ENCODE measurements at places on chromosomes 2 and 18.
A peak's percentile ranks its signal among the peaks of the same experiment; 100 is the strongest.

DNA sequence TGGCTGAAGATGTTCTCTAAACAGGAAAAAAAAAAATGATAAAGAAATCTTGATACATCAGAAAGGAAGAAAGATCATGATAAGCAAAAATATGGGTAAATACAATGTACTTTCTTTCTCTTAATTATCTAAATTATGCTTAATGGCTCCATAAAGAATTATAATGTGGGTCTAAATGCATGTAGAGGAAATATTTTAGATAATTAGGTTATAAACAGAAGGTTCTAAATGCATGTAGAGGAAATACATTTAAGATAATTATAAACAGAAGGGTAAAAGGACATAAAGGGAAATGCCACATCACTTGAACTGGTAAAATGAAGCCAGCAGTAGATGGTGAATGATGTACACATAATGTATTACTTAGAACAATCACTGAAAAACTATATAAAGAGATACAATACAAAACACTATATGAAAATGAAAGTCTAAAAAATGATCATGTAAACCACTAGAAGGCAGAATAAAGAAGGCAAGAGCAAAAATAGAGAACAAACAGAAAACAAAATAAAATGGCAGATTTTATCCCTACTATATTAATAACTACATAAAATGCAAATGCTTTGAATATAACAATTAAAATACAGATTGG lies 308.4 kb upstream of the CDH2 start:
- DNase-seq: no peak

GRCh38 chr2:12982149-12982584 lies 265.4 kb downstream of the TRIB2 start:
- no peak for DNase-seq

DNA sequence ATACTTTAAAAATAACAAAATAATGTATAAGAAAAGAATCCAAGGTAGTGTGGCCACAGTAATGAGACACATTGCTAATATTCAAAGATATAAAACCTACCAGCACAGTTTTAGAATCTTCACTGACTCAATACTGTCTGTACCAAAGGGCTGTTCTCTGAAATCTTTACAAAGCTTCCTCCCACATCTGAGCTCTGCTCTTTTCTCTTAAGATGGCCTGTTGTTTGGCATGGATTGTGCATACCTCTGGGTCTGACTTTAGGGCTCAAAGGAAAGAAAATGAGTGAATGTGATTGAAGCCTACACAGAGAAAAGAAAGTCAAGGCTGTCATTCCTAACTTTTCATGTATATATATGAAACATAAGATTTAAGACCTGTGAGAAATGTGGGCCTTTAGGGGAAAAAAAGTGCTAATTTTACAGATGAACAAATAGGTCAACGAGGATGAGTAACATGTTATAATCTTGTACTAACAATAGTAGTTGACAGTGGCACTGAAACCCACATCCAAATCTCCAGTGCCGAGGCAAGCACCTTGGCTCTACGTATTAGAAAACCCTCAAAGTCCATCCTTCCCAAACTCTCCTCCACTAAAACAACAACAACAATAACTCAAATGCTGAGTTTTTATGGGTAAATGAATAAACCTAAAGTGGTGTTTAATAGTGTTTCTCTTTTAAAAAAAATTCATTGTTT lies 114.2 kb downstream of the ZNF521 start:
- DNase-seq: no peak

DNA sequence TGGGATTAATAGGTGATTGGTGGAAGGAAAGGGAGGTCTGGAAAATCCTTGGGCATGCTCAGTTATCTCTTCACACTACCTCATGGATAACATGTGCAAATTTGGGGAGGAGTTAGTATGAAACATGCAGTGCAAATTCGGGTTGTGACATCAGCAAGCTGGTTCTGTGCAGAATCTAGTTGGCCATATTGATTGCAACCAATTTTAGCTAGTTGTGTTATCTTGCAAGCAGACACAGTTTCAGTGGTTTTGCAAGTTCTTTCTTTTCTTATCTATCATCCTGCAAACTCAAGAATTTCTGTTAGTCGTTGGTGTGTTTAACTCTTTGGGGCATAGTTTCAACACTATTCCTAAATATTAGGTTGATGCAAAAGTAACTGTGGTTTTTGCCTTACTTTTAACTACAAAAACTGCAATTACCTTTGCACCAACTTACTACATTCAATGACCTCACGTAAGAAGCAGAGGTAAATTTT lies 135.4 kb downstream of the PTH2R start:
- DNase-seq: no peak

DNA sequence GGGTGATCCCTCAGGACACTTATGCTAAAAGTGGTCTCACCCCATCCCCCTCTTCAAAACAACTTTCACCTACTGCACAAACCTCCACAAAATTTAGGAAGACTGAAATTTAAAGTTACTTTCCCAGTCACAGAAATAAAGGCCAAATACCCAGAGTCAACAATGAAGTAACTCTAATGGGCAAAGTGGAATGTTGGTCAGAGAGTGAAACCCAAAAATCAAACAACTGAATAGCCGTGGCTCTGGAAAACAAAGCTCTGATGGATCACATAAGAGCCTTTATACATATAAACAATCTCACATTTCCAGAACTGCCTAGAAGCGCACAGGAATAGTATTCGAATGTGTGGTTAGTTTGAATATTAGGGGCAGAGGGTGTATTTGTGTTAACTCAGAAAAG lies 4.7 kb downstream of the ACVR1 start:
- DNase-seq: no peak

DNA sequence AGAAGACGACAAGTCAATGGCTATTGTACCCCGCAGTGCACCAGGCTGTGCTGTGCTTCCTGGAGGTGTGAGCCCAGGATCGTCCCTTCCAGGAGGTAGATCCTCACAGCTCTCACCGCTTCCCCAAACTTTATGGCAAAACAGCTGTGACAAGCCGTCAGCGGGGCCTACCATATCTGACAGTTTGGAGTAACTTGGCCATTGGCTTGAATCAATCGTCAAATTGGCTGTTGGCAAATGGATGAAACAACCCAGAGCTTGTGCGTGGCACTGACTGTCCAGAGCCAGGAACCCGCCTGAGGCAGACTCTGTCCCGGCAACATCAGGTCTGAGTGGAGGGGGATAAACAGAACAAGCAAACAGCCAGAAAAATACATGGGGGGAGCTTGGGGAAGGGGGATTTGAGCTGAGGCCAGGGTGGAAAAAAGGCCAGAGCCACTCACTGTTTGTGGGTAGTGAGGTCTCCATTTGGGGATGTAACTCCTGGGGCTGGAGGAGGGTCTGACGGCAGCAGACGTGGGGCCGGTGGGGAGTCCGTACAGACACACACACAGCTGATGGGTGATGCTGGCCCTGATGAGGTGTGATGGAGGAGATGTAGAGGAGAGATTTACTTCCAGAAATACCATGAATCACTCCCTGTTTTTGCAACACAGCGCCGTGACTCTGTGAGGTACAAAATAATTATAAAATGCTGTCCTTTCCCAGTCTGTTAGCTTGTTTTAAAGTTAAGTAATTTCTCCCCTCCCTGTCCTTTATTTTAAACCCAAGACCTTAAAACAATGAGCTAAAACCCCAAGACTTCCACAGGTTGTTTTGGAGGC lies 174.8 kb downstream of the TWIST2 start:
- no peak for DNase-seq

GRCh38 chr2:15041429-15041837 lies 408.9 kb downstream of the LRATD1 start:
- DNase-seq: no peak

DNA sequence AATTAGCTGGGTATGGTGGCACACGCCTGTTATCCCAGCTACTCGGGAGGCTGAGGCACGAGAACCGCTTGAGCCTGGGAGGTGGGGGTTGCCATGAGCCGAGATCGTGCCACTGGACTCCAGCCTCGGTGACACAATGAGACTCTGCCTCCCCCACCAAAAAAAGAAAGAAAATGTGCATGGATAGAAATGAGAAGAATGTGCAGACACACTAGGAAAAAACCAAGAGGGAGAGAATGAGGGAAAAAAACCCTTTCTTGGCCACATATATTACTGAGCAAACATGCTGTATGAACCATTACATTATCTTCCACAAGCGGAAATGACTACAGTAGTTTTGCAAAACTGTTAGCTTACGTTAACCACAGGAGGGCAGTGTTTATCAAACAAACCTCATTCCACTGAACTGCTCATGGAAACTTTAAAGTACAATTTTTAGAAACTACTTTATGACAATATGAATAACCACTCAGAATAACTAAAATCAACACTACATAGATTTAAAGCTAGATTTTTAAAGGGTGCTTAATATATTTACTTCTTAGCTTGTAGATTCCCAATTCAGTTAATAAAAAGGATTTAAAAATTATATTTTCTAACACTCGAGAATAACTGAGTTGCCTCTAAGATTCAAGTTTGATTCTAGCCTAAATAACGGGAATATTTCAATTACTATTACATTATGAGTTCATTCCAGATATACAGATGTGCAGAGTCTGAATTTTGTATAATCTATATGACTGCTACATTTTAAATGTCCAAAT lies 26.4 kb downstream of the ASXL2 start:
- peak; percentile 67 for DNase-seq

- no peak for DNase-seq
Measured at GRCh38 chr2:18833941-18834340, 244.6 kb upstream of the NT5C1B start.

DNA sequence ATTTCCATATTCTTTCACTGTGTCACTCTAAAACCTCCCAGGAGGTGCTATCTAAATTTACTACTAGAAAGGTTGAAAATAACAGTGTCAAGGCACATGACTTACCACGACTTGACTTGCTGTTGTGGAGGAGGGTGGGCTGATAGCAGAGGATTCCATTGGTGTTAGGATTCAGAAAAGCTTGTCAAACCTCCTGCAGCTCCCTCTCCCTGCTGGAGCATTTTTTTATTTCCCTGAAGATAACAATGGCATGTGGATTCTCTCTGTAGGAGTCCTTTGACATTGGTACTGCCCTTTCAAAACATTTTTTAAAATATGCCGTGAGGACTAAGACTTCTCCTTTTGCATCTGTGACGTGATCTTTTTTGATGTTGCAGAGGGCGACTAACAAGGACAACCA lies 696.9 kb upstream of the GYPC start:
- DNase-seq: no peak

- DNase-seq: no peak
Measured at GRCh38 chr2:211068108-211068780, 511.8 kb downstream of the CPS1 start.

GRCh38 chr2:74425523-74425922 lies 4.0 kb downstream of the WDR54 start:
- no peak for DNase-seq

DNA sequence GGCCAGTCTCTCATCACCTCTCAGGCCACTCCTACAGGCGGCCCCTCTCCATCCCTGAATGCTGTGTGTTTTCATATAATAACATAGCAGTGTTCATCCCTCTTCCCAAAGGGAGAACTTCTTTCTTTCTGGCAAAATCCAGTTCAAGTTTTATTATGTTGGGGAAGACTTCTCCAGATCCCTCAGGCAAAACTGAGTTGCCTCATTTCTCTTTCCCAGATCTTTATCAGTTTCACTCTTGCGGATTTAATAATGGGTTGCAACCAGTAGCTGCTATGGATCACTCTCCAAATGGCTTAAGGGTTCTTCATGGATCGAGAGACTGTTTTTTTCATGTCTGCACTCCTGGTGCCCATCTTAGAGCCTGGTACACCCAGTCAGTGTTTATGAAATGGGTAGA lies 129.9 kb downstream of the FHOD3 start:
- no peak for DNase-seq

- DNase-seq: no peak
Measured at GRCh38 chr18:49399003-49399402, 61.4 kb downstream of the DYM start.

GRCh38 chr18:31420032-31420431 lies 27.5 kb upstream of the DSG3 start:
- DNase-seq: no peak

GRCh38 chr2:134233728-134234136 lies 20.1 kb upstream of the MGAT5 start:
- DNase-seq: no peak

DNA sequence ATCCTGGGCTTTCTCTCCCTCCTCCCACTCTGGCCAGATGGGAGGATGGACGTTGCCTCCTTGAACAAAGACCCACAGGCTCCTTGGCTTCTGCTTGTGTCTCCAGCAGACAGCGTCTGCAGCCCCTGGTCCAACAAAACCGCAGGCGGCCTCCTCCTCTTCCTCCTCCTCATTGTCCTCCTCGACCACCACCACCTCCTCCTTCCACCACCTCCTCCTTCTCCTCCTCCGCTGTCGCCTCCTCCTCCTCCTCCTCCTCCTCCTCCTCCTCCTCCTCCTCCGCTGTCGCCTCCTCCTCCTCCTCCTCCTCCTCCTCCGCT lies 45.7 kb upstream of the ALPP start:
- DNase-seq: no peak

DNA sequence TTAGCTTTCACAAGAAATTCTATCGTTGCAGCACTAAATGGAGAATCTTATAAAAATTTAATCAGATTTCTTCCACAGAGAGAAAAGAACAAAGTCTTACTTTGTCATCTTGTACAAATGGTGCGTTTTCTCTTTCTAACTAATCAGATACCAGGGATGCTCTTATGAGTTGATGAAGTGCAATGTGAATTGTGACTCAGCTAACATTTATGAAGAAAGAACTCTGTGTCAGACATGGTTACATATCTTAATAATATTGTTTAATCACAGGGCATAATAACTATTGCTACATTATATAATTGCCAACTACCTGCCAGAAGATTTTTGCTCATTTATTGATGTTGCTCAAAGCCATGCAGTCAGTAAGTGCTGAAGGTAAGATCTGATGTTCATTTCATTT lies 465.0 kb downstream of the CCDC85A start:
- DNase-seq: no peak

- DNase-seq: no peak
Measured at GRCh38 chr2:45859682-45860081, 208.2 kb downstream of the PRKCE start.

DNA sequence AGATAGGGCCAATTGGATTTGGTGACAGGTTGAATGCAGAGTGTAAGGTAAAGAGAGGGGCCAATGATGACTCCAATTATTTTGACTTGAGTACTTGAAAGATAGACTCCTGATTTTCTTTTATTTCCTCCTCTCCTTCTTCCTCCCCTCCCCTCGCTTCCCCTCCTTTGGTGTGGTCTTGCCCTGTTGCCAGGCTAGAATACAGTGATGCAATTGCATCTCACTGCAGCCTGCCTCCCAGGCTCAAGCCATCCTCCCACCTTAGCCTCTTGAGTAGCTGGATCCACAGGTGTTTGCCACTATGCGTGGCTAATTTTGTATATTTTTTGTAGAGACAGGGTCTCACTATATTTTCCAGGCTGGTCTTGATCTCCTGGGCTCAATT lies 2.3 kb downstream of the DGUOK start:
- DNase-seq: no peak

- no peak for DNase-seq
Measured at GRCh38 chr2:225536036-225536435, 136.5 kb downstream of the NYAP2 start.

GRCh38 chr2:188788621-188789020 lies 185.6 kb upstream of the COL3A1 start:
- DNase-seq: peak; percentile 26

GRCh38 chr2:101883860-101884259 lies 107.9 kb upstream of the IL1R2 start:
- peak; percentile 49 for DNase-seq

- DNase-seq: no peak
Measured at GRCh38 chr2:101026253-101026701, 24.2 kb downstream of the RPL31 start.
